ENCODE measurements at places on chromosomes 2 and 18.

DNA sequence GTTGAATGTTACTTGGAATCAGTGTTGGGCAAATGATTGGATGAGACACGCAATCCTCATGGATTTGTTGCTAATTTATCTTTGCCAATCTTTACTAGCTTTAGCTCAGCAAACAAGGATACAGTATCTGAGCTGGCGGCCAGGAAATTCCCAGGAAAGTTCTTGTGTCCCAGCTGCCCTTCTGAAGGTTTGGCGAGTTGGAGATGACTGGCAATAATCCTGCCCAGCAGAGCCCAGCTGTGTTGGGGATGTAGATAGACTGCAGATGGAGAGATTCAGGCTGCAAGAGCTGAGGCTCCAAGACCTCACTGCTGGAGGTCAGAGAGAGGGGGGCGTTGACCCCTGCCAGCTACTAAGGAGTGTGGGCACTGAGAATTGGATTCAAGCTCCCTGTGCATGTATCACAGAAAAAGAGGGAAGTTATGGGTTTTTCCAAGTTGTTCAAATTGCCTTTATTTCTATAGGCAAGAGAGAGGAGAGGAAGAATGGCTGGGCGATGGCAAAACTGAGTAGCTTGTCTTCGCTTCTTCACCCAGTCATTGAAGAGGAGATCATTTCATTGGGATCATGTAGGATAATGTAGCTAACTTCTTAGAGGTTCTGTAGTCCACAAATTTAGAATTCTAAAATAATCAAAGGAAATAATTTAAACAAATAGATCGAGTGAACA is 506.8 kb upstream of the LRATD1 start:
- DNase-seq = no peak

DNA sequence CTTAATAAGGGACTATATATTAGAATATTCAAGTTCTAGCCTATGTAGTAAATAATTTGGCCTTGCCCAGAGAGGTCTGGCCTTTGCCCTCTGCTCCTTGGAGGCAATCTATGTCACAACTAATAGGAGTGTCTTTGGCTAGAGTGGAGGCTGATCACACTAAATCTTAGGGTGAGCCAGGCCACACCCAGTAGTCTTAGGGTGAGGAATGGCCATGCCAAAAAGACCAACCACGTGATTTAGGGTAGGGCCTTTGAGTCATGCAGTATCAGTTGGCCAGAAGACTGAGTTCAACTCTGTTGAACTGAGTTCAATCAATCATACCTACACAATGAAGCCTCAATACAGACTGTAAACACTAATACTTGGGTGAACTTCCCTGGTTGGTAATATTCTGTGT is 26.0 kb upstream of the FLACC1 start:
- peak; percentile 65 for DNase-seq

GRCh38 chr2:81650048-81650971 is 1345.8 kb upstream of the LRRTM1 start:
- peak; percentile 31 for DNase-seq

DNA sequence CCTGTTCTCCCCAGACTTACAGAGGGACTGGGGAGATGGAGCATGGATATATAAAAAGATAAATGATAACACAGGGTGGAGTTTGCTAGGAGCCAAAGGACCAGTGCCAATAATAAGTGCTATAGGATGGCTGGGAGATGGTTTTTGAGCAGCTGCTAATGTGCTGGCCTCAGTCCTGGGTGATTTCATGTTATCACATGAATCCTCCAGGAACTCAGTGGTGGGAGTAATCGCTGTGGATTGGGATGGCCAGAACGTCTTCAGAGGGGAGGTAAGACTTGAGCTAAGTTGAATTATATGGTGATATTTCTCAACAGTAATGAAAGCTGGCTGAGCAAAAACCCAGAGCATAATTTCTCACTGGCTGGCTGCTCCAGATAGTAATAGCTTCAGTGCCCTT is 441.4 kb downstream of the SLC4A3 start:
- no peak for DNase-seq

- no peak for DNase-seq
These were observed 448.7 kb upstream of the VRK2 start for GRCh38 chr2:57597940-57598339.

DNA sequence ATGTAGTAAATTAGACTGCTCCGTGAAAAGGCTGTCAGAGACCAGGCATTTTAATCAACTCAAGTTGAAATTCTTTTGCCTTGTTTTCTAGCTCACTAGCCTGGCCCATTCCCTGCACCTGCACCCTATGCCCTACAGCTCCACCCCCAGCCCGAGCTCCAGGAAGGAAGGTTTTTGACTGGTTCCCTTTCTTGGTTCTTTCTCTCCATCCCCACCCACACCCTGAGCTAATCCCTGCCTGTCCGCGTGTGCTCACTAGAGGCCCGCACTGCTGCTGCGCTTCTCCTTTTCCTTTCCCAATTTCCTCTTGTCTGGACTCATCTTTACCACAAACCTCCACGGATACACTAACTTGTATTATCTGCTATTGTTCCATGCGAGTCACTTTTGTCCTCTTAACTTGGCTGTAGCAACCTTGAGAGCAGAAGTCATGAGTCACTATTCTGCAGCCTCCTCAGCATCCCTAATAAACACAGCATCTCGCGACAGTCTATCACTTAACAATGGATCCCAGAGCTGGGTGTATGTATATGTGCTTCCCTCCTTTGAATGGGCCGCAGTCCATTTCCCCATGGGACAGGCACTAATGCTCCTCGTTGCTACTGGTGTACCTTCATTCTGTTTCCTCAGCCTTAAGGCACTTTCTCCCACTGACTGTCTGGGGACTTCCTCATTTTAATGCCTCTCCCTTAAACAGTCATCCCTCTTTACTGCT is 36.5 kb downstream of the COLEC12 start:
- no peak for DNase-seq

- DNase-seq = peak; percentile 24
These were observed 53.6 kb upstream of the HNMT start for GRCh38 chr2:137910641-137911040.

DNA sequence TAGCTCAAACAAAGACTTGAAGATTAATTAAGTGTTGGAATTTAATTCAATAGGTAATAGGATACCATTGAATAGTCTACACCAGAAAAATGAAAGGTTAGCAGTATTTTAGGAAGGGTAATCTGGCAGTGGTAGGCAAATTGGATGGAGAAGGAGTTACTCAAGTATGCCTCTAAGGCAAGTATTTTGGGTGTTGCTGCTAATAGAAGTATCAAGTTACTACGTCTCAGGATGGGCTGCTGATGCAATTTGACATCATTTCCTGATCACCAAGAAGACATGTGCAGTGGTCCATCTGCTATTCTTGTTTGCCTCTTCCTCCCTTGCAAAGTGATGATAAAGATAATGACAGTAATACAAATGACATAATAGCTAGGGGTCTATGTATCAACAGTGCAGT is 485.3 kb downstream of the TGIF1 start:
- DNase-seq = no peak

DNA sequence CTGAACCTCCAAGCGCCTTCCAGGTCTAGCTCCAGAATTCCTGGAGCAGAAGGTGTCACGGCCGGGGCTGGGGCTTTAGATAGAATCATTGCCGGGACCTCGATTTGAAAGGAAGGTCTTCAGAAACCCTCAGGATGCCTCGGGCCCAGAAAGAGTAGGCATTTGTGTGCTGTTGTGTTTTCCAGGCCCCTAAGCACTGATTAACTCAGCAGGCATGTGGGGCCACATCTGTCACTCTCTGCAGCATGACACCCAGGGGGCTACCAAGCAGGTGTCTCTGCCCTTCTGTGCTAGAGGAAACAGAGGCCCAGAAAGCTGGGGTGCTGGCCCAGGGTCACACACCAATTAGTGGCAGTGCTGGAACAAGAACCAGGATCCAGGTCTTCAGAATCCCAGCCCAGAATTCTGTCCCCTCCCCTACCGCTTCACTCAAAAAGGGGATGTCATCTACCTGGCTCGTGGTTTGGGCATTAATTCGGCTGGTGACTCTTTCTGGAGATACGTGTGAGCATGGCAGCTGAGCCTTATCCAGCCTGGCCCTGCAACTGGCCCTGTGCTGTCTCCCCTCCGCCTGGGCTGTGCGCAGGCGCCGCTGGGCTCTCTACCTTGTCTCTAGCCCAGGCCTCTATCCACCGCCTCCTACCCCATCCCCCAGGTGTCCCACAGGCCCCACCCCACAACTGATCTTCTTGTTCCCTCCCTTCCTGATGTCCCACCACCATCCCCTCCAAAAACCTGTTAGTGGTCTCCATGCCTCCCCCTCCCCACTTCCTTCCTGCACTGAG is 245.4 kb downstream of the ATAD2B start:
- no peak for DNase-seq

DNA sequence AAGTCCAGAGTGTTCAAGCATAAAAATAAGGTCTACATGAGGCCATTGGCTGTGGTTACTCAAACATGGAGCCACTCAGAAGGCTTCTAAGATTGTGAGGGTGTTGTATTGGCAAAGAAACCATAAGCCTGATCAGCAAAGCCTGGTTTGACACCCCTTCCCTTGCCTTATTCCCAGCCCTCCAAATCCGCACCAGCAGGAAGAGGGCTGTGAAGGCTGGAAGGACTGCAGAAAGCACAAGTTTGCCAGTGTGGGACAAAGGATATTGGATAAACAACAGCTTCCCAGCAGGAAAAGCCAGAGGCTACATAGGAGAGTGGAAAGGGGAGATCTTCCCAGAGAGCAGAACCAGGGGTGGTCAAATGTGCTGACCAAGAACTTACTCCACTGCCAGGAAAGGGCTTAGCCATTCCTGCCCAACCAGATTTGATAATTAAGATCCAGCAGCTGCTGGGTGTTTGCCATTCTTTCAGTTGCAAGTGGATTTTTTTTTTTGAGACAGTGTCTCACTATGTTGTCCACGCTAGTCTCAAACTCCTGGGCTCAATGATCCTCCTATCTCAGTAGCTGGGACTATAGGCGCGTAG is 1.5 kb upstream of the PRKAG3 start:
- DNase-seq = no peak

DNA sequence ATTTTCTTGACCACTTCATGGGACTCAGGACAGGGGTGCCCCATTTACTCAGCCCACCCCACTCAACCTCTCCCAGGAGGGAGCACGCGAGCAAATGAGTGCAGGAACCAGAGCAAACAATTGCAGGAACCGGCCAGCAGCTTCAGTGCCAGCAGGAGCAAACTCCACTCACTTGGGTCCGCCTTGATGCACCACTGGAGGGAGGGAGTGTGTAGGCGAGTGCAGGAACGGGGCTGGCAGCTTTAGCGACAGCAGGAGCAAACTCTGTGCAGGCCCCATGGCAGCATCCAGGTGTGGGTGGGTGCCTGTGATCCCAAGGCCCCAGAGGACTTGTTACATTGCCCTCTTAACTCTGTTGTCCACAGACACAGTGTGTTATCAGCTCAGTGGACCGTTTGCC is 1667.3 kb upstream of the CELF4 start:
- DNase-seq = no peak

- no peak for DNase-seq
These were observed 818.8 kb upstream of the GYPC start for GRCh38 chr2:125837128-125837527.

GRCh38 chr2:133498662-133499585 is 69.3 kb downstream of the NCKAP5 start:
- no peak for DNase-seq

- DNase-seq = no peak
These were observed 6.6 kb downstream of the SH3RF3 start for GRCh38 chr2:109135359-109136197.

DNA sequence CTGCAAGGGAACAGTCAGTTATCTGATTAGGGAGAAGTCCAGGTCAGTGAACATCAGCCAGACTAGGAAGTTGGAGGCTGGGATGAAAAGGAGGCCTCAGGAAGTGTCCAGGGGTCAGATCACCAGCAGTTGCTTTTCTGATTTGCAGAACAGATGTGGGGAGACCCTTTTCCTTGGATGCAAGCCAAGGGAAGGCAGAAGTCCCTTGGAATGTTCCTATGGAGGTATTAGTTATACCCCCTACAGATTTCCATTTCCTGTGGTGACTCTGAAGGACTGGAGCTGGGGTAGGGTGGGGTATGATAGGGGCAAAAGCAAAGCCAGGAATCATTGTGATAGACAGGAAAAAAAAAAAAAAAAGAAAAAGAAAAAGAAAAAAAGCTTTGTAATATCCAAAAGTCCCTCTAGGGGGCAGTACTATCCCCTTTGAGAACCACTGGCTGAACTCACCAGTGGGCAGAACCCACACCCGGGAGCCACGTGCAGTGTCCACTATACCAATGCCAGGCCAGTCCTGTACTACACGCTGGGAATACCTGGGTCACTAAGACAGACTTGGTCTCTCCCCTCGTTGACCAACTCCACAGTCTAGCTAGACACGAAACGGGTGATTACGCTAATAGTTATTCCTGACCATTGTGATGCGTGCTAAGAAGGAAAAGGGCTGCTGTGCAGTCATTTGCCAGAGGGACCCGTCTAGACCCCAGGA is 7.4 kb downstream of the DYSF start:
- no peak for DNase-seq

GRCh38 chr18:25516121-25516520 is 164.2 kb upstream of the ZNF521 start:
- DNase-seq = no peak

DNA sequence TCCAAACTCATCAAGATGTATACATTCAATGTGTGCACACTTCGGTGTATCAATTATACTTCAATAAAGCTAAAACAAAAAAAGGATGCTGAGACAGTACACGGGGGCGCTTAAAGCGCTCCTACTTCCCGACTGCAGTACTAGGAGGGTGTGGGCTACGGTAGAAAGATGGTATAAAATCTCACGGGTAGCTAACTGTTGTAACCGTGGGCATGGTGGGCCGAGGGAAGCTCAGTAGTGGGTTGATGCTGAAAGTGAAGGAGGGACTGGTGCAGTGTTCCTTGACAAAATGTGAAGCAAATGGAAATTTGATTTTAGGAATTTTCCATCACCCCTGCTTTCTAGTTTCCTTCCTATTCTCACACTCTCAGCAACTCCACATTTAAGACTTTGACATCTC is 42.6 kb upstream of the DARS1 start:
- no peak for DNase-seq

GRCh38 chr2:240816584-240817495 is 3.2 kb downstream of the KIF1A start:
- no peak for DNase-seq

- DNase-seq = no peak
These were observed 510.4 kb upstream of the CNTNAP5 start for GRCh38 chr2:123514613-123515207.

DNA sequence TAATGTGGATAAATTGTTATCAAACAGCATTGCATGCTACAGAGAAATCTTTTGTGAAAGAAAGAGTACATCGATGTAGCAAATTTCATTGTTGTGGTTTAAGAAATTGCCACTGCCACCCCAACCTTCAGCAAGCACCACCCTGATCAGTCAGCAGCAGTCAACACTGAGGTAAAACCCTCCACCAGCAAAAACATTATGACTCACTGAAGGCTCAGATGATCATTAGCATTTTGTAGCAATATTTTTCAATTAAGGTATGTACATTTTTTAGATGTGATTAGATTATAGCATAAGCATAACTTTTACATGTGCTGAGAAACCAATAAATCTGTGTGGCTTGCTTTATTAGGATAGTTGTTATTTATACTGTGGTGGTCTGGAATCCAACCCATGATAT is 75.5 kb downstream of the ZNF385B start:
- DNase-seq = peak; percentile 12

- no peak for DNase-seq
These were observed 166.2 kb downstream of the TDRD15 start for GRCh38 chr2:21289989-21290388.

All from epithelial cell of esophagus (primary cell).